Activated CD8-positive, alpha-beta T cell treated with anti-CD3 and anti-CD28 coated beads for 36 hours (primary cell): ENCODE measurements at places on chromosomes 4 and X.

GRCh38 chrX:132615391-132616131 lies 126.7 kb upstream of the MBNL3 start:
- peak; percentile 62 for DNase-seq

DNA sequence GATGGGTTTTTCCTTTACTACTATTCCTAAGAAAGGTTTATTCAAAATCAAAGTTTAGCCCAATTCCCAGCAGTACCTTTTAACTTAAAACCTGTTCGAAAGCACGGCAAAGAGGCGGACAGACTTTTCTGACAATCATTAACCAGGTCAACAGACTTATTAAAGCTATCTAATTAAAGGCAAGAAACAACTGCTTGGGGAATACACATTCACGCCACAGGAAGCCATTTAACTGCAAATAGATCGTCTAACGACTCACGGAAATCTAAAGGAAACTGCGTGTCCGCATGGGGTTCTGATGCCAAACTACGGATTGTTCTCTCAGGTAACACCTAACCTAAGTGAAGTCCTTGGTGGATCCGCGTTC lies 663 bp upstream of the USP53 start:
- DNase-seq: no peak

DNA sequence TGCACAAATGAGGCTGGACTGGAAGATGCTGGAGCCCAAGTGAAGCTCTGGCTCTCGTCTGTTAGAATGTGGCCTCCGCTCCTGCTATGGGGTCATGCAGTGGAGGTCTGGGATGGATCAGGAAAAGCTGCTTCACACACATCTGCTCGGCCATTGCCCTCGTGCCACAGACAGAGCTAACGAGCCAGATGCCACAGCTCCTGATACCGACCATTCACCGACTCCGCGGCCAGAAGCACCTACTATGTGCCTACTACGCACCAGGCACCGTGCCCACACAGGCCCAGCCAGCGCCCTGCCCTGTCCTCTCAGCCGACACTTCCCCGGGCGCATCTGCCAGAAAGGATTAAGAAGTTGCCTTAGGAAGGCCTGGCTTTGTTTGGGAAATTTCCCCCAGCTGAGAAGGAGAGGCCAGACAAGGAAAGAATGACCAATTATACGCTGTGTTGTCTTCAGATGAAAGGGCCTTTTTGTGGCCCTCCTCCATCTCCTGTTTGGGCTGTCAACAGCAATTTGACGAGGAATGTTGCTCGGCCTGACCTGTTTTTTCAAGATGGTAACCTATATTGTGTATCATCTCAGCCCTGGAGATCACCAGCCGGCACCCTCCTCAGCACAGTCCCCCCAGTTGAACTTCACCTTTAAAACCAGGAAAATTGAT lies 34.3 kb downstream of the HMX1 start:
- no peak for DNase-seq

DNA sequence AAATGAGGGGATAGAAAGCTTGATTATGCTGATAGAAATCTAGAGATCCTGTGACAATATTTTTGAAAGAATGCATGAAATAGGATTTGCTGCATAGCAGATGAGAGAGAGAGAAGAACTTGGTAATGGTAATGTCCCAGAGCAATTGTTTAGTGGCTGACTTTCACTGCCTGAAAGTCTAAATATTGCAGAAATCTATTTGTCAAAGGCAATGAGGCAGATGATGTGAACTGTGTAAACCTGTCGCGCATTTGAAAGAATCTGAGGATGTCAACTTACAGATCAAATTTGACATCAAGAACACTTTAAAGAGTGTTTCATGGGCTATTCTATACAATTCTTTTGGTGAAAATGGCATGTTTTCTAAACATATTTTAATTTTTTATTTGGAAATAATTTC lies 133.6 kb downstream of the GPM6A start:
- no peak for DNase-seq

DNA sequence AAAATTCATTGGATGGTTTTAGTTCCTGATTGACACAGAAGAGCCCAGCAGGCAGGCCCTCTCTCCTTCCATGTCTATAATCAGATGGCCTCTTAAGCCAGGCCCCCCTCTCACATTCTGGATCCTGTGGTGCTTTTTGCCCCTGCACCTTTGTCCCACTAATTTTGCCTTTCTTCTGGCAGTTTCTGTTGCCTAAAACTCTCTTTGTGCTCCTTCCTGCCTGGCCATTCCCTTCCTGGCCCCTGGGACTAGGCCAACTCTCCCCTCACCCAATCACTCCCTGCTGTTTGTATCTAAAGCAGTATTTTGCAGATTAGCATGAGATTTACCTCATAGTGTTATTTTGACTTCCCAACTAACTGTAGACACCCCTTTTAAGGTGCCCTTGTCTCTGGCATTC lies 42.7 kb upstream of the DDX3X start:
- DNase-seq: no peak

DNA sequence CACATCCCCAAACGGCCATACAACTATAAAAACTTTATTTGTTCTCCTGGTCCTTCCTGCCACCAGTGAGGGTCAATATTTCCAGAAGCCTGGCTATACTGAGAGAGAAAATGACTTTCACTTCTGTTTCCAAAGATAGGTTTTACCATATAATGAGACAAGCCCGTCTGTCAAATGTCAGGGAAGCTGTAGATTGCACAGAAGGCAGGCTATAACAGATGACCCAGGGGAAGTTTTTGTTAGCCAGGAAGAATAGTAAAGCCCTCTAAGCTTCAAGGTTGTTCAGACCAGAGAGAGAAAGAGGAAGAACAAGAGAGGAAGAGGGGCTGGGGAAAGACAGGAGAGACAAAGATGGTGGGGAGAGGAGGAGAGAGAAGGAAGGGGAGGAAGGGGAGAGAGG lies 217.5 kb downstream of the GBA3 start:
- DNase-seq: no peak

GRCh38 chrX:134804779-134805178 lies 146.5 kb upstream of the PLAC1 start:
- no peak for DNase-seq

- no peak for DNase-seq
Measured at GRCh38 chrX:99371976-99372595, 1038.0 kb downstream of the PCDH19 start.

DNA sequence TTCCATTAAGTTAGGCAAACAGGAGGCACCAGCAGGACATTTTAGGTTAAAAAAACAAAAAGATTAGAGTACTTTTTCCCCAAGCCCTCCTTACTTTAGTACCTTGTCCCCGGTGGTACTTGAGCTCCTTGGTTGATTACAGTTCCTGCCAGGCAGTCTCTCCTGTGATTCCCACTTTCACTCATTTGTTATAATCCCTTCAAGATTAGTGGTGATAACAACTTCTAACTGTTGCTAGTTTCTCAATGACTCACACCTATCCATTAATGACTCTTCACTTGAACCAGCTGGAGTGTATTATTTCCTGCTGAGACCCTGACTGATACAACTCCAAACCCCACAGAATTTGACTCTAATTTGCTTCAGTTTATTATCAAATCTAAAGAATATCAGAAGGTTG lies 765.0 kb upstream of the DIAPH2 start:
- DNase-seq: no peak

- DNase-seq: peak; percentile 23
Measured at GRCh38 chrX:44344687-44345086, 1.2 kb upstream of the EFHC2 start.

- no peak for DNase-seq
Measured at GRCh38 chr4:138734746-138735145, 280.8 kb upstream of the NOCT start.

DNA sequence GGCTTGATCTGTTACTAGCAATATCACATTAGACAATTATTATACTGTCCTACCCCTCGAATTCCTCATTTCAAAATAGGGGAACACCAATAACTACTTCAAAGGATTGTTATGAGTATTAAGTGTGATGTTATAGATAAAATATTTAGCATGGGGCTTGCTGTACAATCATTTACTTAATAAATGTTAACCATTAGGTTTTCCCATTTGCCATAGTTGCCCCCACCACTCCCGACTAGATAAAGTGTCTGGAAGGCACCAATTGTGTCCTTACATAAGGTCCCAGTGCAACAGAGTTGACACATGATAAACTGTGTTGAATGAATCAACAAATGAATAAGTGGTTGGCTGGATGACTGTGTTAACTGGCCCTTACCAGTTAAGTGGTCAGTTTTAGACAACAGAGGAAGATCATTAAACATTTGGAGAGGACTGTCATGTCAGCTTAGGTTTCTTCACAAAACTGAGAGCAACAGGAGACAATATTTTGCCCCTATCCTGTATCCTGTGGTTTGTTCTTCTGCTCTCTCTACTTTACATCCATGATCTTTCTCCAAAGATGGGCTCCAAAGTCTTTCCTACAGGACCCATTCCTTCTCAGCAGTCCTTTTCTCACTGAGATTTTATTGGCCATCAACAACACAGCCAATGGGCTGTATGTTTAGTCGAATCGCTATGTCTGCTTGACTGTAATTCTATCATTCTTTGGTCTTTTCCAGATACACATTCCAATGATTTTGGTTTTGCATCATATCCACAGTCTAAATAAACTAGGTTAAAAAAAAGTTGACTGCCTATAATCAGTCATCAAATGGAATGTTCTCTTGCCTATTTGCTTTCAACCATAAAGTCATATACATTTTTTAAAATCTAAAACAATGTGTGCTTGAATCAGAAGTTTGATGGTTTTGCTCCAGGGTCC lies 74.4 kb downstream of the RNF150 start:
- DNase-seq: no peak

DNA sequence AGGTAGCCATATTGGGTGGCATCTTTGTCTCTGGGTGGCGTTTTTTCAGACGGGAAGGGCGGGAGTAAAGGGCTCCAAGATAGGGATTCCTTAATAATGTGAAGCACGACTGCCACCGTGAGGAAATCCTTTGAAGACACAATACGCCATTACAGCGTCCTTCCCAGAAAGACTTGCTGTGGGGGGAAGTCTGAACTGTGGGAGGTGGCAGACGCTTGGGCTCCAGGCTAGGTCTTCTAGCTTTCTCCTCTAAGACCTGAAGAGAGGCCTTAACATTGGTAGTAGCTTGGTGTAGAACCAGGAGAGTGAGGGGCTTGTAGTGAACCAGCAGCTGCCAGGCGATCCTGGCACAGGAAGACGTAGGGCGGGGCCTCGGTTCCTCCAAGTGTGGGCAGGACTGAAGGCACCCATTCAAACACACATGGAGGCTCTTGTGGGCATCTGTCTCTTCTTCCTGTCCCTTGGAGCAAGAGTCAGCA lies 197.3 kb downstream of the OR13H1 start:
- DNase-seq: no peak

GRCh38 chr4:36027203-36027602 lies 217.1 kb downstream of the ARAP2 start:
- no peak for DNase-seq

- no peak for DNase-seq
Measured at GRCh38 chr4:176845636-176846035, 52.9 kb upstream of the VEGFC start.

DNA sequence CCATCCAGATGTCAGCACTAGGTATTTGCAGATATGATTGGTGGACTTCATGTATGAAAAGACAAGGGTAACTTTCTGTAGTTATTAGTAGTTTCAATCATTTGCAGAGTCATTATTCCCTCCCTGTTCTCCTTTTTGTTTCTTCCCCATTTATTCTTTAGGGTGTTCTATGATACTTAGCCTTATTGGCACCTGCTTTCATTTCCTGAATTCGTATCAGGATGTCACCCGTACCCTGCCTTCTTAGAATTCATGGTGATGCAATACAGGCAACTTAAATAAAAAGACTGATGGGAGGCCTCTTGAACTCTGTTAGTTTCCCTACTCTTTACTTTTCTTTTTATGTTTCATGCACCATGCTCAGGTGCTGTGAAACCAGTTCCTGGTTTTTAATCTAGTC lies 24.2 kb downstream of the MAGED1 start:
- no peak for DNase-seq

DNA sequence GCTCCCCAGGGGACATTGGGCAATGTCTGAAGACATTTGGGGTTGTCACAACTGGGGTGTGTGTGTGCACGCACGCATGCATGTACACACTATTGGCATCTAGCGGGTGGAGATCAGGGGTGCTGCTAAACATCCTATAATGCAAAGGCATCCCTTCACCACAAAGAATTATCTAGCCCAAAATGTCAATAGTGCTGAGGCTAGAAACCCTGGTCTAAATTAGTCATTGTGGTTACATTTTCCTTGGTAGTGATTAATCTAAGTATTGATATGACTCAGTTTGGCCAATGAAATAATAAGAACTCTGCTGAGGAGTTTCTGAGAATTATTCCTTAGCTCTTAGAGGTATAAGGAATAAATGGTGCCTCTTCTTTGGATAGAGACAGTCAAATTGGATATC lies 200.2 kb downstream of the CLCN4 start:
- DNase-seq: peak; percentile 1

GRCh38 chr4:176357359-176358082 lies 37.8 kb downstream of the SPCS3 start:
- DNase-seq: no peak

- DNase-seq: peak; percentile 5
Measured at GRCh38 chr4:143482840-143483239, 30.7 kb upstream of the SMARCA5 start.

GRCh38 chrX:46941341-46941740 lies 29.1 kb downstream of the JADE3 start:
- no peak for DNase-seq

DNA sequence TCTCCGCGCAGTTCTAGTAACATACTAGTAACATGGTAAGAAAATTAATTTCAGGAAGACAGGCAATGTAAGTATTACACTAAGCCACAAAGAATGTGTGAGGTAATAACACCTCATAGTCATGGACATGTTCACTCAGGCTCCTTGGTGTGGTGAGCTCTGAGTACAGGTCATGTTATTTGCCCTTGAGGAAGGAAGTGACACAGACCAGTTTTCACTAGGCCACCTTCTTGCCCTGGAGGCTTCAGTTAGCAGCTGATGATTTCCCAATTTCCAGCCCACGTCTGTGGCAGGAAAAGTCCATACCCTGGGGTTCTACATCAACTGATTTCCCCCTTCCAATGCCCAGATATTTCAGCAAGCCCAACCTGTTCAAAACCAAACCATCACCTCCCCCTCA lies 6.7 kb downstream of the APOO start:
- DNase-seq: no peak

- no peak for DNase-seq
Measured at GRCh38 chr4:157128395-157128794, 52.4 kb downstream of the GLRB start.

- DNase-seq: peak; percentile 41
Measured at GRCh38 chrX:131068945-131069719, 11.0 kb downstream of the ARHGAP36 start.

DNA sequence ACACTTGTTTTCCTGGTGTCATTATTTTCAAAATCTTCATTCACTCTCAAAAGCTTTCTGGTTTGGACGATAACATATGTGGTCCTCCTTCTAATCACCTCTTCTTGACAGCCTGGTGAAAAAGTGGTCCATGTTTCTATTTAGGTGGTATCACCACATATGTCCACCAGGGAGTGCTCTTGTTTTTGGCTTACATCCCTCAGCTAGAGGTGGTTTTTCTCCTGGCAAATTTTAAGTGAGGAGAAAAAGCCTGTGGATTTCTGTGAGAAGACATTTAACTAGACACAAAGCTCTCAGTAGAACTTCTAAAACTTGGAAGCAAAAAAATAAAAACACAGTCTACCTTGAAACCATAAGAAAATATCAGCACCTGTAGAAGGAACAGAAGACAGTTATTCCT lies 58.0 kb upstream of the FRMPD4 start:
- DNase-seq: peak; percentile 1
